ENCODE measurements at places on chromosomes 3 and 15.

- H3K4me1 ChIP-seq, result no peaks in the 10 kb centered on the region
- H3K4me3 ChIP-seq, result no peak overlapping the region
- DNase-seq, result no peak
- no peaks in the 10 kb centered on the region for H3K27me3 ChIP-seq
Observed at GRCh38 chr3:186998937-186999368, 68.6 kb downstream of the ST6GAL1 start.

GRCh38 chr3:176953106-176954060, 243.9 kb downstream of the TBL1XR1 start:
- H3K4me3 ChIP-seq, result no peak overlapping the region
- no peaks in the 10 kb centered on the region for H3K27me3 ChIP-seq
- no peaks in the 10 kb centered on the region for H3K36me3 ChIP-seq
- H3K27ac ChIP-seq, result no peak overlapping the region

DNA sequence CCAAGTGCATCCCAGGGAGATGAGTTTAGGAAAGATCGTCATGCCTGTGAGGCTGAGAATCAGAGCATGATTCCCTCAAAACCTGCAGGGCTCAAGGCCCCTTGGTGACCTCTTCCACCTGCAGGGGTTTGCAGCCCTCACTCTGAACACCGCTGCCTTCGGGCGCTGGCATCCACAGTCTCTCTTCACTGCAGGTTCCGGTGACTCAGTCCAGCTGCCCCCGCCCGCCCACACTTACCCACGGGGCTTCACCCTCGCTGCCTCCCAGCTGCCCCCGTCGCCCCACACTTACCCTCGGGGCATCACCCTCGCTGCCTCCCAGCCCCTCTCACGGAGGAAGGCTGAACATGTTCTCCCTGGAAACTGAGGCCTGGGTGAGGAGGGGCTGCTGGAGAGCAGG, 277.1 kb downstream of the XXYLT1 start:
- H3K4me3 ChIP-seq, result no peak overlapping the region
- H3K27ac ChIP-seq, result no peak overlapping the region
- no peaks in the 10 kb centered on the region for H3K4me1 ChIP-seq
- no peak for DNase-seq

DNA sequence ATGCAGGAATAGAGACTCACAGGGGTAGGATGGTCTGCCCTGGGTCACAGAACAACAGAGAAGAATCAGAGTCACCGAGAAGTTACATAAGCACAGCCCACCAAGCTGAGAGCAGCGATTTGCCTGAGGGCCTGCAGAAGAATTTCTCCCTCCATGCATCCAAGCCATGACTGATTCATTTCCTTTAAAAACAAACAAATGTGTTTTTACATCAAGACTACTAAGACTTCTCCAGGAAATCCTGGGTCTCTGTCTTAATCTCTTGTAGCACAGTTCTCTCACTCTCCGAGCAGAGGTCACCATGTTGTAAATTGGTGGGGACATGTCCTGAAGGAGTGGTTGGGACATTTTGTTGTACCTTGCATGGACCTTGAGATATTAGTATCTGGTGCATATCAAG, 159.8 kb downstream of the THSD4 start:
- no peak overlapping the region for H3K27ac ChIP-seq
- peaks cover 3% of the 10 kb centered on the region for H3K27me3 ChIP-seq
- no peak overlapping the region for H3K4me3 ChIP-seq
- no peak for DNase-seq
- H3K4me1 ChIP-seq, result peaks cover 29% of the 10 kb centered on the region

- H3K27me3 ChIP-seq, result no peaks in the 10 kb centered on the region
- H3K27ac ChIP-seq, result no peak overlapping the region
- DNase-seq, result no peak
- H3K4me1 ChIP-seq, result peaks cover 13% of the 10 kb centered on the region
- H3K36me3 ChIP-seq, result peaks cover 14% of the 10 kb centered on the region
Observed at GRCh38 chr3:114329823-114330222, 36.0 kb downstream of the TIGIT start.

DNA sequence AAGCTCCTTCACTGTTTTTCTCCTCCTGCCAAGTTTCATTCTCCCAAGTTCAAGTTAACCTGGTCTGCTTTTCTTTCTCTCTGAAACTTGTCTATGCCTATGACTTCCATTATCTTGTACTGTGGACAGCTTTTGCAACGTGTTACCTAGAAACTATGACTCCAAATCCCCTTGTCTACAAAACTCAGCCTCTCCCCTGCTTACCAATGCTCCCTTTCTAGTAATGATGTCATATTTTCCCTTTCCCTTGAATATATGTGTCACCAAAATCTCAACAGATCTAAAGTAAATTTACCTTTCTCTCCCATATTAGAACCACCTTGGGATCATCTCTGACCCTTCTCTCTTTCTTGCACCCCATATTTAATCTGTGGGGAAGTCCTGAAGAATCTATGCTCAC, 10.5 kb upstream of the ABHD2 start:
- H3K4me1 ChIP-seq, result peaks cover 10% of the 10 kb centered on the region
- no peak for DNase-seq
- H3K27ac ChIP-seq, result no peak overlapping the region
- no peaks in the 10 kb centered on the region for H3K36me3 ChIP-seq
- no peak overlapping the region for H3K4me3 ChIP-seq

GRCh38 chr3:128548426-128549282, 55.7 kb upstream of the GATA2 start:
- no peaks in the 10 kb centered on the region for H3K4me1 ChIP-seq
- H3K36me3 ChIP-seq, result no peaks in the 10 kb centered on the region
- H3K27ac ChIP-seq, result no peak overlapping the region
- no peak for DNase-seq
- no peak overlapping the region for H3K4me3 ChIP-seq

DNA sequence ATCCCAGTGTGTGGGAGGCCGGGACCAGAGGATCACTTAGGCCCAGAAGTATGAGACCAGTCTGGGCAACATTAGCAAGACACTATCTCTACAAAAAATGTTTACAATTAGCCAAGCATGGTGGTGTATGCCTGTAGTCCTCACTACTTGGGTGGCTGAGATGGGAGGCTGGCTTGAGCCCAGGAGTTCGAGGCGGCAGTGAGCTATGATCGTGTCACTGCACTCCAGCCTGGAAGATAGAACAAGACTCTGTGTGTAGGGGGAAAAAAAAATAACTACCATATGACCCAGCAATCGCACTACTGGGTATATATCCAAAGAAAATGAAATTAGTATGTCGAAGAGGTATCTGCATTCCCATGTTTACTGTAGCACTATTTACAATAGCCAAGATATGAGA, 22.6 kb downstream of the RYK start:
- H3K27ac ChIP-seq, result no peak overlapping the region
- no peak for DNase-seq
- peaks cover 16% of the 10 kb centered on the region for H3K4me1 ChIP-seq
- no peaks in the 10 kb centered on the region for H3K27me3 ChIP-seq
- H3K4me3 ChIP-seq, result no peak overlapping the region

DNA sequence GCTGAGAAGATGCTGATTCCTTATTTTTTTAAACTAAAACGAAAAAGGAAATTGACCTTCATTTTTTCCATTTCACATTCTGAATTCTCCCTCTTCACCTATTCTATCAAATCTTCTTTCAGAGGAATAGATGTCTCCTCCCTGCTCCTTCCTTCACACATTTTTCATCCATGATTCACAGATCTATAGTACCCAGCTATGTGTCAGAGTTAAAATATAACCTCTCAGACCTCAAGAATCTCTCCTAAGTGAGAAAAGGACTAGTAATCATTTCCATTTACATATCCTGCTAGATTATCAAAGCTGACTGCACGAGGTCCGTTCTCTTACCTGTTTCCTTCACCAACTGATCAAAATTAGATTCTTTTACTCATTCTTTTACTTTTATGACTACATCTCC, 1297.6 kb upstream of the ALCAM start:
- peaks cover 3% of the 10 kb centered on the region for H3K4me1 ChIP-seq
- H3K4me3 ChIP-seq, result no peak overlapping the region
- no peak for DNase-seq
- no peaks in the 10 kb centered on the region for H3K27me3 ChIP-seq
- no peaks in the 10 kb centered on the region for H3K36me3 ChIP-seq

- peaks cover 1% of the 10 kb centered on the region for H3K36me3 ChIP-seq
- DNase-seq, result no peak
- H3K27me3 ChIP-seq, result no peaks in the 10 kb centered on the region
Observed at GRCh38 chr3:101010296-101010695, 17.1 kb upstream of the ABI3BP start.

DNA sequence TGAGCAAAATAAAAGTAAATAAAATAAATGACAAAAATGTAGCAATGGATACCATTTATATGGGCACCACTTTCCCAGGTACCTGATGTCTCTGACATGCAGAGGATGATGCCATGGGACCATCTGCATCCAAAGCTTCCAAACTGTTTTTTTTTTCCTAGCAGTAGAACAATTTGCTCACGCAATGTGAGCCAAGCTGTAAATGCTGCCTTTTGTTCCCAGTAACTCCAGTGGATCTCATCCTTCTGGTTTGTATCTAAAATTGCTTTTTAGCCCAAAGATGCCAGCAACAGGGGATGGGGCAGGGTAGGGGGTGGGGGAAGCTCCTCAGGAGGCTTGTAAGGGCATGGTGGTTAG, 32.7 kb downstream of the SLC12A8 start:
- no peaks in the 10 kb centered on the region for H3K27me3 ChIP-seq
- H3K36me3 ChIP-seq, result peaks cover 2% of the 10 kb centered on the region
- H3K4me3 ChIP-seq, result no peak overlapping the region
- no peaks in the 10 kb centered on the region for H3K4me1 ChIP-seq
- DNase-seq, result no peak

- H3K4me1 ChIP-seq, result peaks cover 19% of the 10 kb centered on the region
- DNase-seq, result no peak
- no peak overlapping the region for H3K27ac ChIP-seq
- H3K36me3 ChIP-seq, result no peaks in the 10 kb centered on the region
- no peak overlapping the region for H3K4me3 ChIP-seq
Observed at GRCh38 chr15:81531109-81531592, 157.1 kb upstream of the TMC3 start.

DNA sequence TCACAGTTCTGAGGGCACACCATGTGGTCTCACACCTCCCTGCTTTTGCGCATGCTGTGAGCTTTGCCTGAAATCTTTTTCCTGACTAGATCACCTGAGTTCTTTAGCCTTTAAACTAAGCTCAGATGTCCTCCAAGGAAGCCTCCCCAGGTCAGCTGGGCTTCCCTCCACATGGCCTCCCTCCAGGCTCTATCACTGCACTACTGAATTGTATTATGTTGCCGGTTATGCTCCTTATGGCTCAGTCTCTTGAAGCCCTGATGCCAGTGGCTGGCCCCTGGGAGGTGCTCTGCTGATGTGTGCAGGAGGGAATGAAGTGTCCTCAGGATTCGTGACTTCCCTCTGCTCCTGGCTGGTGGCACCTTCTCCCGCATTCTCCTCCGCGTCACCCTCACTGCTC, 93.3 kb upstream of the BLM start:
- no peak overlapping the region for H3K4me3 ChIP-seq
- no peaks in the 10 kb centered on the region for H3K27me3 ChIP-seq
- no peak for DNase-seq
- H3K4me1 ChIP-seq, result no peaks in the 10 kb centered on the region
- no peak overlapping the region for H3K27ac ChIP-seq

DNA sequence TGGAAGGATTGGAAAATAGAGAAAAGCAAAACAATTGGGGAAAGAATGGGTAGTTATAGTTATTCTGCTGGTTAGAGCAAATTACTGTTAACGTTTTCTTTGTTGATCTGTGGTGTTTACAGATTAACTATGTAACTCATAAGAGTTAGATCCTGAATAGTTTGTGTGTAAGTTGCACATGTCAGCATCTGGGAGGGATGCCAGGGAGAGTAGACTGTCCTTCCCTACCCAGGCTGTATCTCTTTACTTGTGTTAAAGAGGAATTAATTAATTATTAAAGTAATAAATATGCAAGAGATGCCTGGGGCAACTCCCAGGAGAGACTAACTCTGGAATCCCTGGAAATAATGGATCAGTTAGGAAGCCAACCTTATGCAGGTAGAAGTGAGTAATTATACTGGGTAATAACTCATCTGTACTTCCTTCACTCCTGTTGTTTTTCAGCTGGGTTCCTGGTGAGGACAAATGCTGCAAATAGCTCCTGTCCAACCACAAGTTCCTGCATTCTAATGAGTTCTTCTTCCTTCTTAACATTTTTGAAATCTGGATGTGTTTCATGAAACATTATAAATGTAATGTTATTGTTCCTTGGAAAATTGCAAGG, 18.9 kb downstream of the GHRL start:
- peaks cover 7% of the 10 kb centered on the region for H3K4me1 ChIP-seq
- H3K27ac ChIP-seq, result no peak overlapping the region
- no peak overlapping the region for H3K4me3 ChIP-seq
- peaks cover 17% of the 10 kb centered on the region for H3K36me3 ChIP-seq

- no peak for DNase-seq
- H3K27me3 ChIP-seq, result no peaks in the 10 kb centered on the region
- peak overlapping the region; percentile 11 for H3K27ac ChIP-seq
- H3K4me3 ChIP-seq, result no peak overlapping the region
Observed at GRCh38 chr3:69428657-69429255, 42.9 kb upstream of the FRMD4B start.

DNA sequence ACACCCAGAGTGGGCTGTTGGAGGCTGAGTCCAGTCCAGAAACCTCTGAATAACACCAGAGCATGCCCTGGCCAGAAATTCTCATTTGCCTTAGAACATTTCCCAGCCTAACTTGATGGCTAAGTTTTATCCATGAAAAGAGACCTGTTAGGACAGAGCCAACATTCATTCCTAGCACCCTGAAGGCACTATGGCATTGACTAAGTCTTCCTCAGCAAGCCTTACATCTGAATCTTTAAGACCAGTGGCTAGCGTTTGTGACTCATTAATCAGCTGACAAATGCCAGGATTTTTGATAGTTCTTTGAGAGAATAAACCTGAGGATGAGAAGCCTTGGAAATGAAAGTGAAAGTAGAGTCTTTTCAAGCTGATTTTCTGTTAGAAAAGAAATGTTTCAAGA, 1087.1 kb upstream of the ALCAM start:
- no peaks in the 10 kb centered on the region for H3K36me3 ChIP-seq
- H3K27ac ChIP-seq, result no peak overlapping the region
- H3K4me1 ChIP-seq, result no peaks in the 10 kb centered on the region
- DNase-seq, result no peak

GRCh38 chr3:14295801-14296200, 106.6 kb upstream of the SLC6A6 start:
- peaks cover 11% of the 10 kb centered on the region for H3K4me1 ChIP-seq
- no peaks in the 10 kb centered on the region for H3K36me3 ChIP-seq
- peaks cover 2% of the 10 kb centered on the region for H3K27me3 ChIP-seq
- H3K27ac ChIP-seq, result no peak overlapping the region
- no peak overlapping the region for H3K4me3 ChIP-seq

All from progenitor cell of endocrine pancreas (in vitro differentiated cells).